ENCODE measurements at places on chromosomes 16 and 17. TPM values are rescaled to one million over a fixed set of nuclear protein-coding genes. Genes with fewer than 3 reads are reported as not detected.
A peak's percentile ranks its signal among the peaks of the same experiment; 100 is the strongest.

The OTOA gene
- not detected for total RNA-seq

- no peak for DNase-seq
These were observed 14.6 kb upstream of the CCDC154 start for GRCh38 chr16:1458977-1459341.

The TRAF7 gene
- 159 TPM for total RNA-seq

GRCh38 chr17:78664476-78665386 is 87.5 kb upstream of the DNAH17 start:
- peak; percentile 73 for DNase-seq
